ENCODE measurements at places on chromosomes 4 and X.

GRCh38 chr4:153486281-153487151 lies 20.4 kb downstream of the TMEM131L start:
- DNase-seq = no peak

DNA sequence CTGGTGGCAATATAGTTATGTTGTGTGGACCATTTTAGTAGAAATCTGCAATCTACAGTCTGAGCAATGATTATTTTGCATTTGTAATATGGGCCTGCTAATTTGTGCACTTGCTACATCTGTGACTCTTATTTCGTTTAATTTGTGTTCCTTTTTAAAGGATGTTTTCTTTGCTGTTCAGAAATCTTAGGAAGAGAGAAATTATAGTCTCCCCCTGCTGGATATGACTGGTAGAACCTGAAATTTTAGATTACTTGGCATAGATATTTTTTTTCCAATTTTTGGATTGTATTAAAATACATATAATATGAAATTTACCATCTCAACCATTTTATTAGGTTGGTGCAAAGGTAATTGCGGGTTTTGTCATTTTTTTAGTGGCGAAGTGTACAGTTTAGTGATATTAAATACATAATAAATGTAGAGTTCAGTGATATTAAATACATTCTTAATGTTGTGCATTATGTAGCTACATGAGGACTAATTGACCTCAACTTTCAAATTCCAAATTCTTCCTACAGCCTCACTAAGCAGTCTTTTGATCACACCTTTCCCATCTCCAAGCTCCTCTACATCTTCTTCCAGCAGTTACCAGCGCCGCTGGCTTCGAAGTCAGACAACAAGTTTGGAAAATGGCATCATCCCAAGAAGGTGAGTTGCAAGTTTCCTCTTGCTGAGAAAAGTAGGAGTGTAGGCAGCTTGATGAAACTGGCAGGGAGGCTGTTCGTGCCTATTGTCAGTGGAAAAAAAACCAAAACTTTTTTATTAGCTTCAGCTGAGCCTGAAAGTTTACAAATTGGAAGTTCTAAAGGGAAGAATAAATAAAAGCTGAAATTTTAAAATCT lies 82.2 kb downstream of the FNIP2 start:
- peak; percentile 9 for DNase-seq

GRCh38 chr4:153119626-153120025 lies 84.6 kb upstream of the TRIM2 start:
- DNase-seq = no peak

- DNase-seq = no peak
Observed at GRCh38 chr4:113645771-113646441, 115.6 kb downstream of the CAMK2D start.

- DNase-seq = no peak
Observed at GRCh38 chr4:141021397-141022110, 111.7 kb downstream of the RNF150 start.

GRCh38 chrX:131841496-131842437 lies 181.3 kb upstream of the STK26 start:
- no peak for DNase-seq

DNA sequence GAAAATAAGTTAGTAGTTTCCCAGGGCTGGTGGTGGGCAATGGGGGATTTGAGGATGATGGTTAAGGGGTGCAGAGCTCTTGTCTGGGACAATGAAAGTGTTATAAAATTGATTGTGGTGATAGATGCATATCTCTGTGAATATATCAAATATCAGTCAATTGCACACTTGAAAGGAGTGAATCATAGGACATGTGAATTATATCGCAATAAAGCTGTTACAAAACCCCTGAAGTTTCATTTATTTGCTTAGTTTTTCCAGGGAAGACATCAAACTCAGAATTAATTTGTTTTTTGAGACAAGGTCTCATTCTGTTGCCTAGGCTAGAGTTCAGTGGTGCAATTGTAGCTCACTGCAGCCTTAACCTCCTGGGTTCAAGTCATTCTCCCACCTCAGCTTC lies 17.9 kb upstream of the YIPF6 start:
- DNase-seq = no peak

- DNase-seq = no peak
Observed at GRCh38 chr4:85302756-85303155, 172.2 kb upstream of the ARHGAP24 start.

DNA sequence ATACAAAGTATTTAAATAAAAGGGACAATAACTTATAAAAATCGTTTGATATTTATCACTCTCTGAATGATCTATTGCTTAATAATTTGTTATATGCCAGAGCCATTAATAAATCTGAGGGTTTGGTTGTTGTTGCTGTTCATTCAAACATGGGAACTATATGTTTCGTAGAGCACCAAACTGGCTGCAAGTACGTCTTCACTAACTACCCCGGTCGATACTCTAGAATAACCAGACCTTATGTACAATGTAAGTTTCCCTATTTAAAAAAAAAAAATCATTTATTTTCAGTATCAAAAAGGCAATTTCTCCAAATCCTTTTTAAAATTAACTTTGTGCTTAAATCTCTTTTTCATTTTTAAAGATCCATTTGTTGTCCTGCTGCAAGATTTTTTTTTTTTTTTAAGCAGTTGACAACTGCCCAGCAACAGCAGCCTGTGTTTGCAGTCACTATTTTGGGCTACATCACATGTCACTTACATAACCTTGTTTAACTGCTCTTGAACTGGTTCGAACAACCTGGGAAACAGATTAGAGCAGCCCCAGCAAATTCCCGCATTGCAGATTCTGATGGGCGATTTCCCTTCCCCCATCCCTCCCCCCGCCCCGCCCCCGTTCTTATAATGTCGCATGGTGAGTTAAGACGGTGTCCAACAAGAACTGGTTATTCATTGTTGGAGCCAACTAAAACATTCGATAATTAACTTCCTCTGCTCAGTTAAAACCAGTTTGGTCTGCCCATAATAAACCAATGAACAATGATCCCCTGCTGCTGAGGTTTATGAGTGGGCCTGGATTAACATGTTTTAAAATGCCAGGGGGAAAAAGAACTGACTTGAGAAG lies 238.9 kb downstream of the NR3C2 start:
- peak; percentile 9 for DNase-seq

DNA sequence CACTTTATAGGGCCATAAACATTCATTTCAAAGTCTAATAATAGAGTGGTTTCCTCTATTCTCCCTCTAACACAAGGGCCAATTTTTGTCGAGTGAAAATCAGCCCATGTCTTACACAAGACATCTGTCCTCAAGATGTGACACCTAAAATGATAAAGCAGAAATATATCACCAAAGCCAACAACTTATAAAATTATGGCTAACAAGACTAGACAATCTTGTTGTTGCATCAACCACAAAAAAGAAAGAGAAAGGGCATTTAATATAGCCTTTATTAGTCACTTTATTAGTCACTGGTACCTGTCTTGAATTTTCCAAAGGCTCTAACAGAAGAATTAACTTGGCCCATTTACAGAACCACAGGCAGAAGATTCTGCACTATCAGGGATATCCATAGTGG lies 161.6 kb downstream of the SMIM20 start:
- no peak for DNase-seq

DNA sequence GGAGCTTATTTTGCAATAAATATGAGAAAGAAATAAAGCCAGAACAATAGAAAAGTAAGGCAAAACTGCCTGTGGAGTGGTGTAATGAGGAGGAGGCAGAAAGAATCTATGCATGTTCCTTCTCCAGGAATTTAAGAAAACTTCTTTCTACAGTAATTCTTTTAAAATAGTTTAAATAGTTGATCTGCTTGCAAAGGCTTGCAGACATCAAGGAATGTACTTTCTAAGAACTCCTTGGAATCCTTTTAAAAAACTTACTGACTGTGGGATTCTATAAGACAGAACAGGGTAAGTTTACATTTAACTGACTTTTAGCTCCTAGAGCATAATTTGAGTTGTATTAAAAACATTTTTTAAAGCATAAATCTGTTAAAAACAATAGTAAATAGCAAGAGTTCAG lies 63.2 kb upstream of the ALB start:
- DNase-seq = no peak

All from NCI-H748 treated with DMSO at 0.1 percent for 48 hours (cell line).